ENCODE measurements at places on chromosomes 12 and 14.
A peak's percentile ranks its signal among the peaks of the same experiment; 100 is the strongest.

DNA sequence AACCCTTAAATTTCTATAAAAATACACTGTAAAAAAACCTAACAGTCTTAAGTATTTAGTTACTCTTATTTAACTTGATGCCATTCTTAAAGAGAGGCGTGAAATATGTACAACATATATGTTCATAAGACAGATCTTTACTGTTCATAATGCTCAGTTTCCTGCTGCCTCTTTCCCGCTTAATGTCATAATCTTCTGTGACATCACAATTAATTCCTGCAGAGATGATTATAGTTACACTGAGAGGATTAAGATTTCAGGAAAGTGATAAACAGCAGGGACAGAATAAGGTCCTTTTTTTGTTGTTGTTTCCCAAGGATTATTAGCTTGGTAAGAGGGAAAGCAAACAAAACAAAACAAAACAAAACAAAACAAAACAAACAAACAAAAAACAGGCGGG, 801.4 kb downstream of the FLRT2 start:
- no peak for DNase-seq

GRCh38 chr14:70027785-70028428, 148.7 kb downstream of the SMOC1 start:
- DNase-seq: no peak

DNA sequence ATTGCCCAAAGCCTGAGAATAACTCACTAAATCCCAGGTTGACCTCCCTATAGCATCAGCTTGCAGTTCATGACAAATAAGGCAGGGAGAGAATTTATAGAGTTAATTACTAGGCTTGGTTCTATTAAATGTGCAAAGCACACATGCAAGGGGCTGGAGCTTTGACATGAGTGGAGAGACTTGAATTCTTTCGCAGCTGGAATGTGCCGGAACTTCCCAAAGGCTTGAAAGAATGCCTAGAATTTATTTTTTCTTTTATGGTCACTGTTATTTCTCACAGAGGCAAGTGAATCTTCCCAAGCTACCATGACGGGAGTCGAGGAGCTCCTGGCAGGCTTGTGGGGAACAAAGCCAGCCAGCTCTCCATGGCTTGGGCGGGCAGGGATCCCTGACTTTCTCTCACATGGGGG, 95.5 kb upstream of the USP44 start:
- DNase-seq: peak; percentile 70

- peak; percentile 99 for DNase-seq
Measured at GRCh38 chr14:64540208-64541202, at the start of gene HSPA2. Gene HSPA2 (plus strand): TSS chr14:64540741. CDS start chr14:64540850, 109 bp downstream.

- no peak for DNase-seq
Measured at GRCh38 chr12:50546441-50547318, 41.9 kb downstream of the DIP2B start.

GRCh38 chr12:117098361-117099217, 627 bp downstream of the TESC start:
- DNase-seq: no peak

- no peak for DNase-seq
Measured at GRCh38 chr12:63934936-63935335, 90.4 kb downstream of the SRGAP1 start.

DNA sequence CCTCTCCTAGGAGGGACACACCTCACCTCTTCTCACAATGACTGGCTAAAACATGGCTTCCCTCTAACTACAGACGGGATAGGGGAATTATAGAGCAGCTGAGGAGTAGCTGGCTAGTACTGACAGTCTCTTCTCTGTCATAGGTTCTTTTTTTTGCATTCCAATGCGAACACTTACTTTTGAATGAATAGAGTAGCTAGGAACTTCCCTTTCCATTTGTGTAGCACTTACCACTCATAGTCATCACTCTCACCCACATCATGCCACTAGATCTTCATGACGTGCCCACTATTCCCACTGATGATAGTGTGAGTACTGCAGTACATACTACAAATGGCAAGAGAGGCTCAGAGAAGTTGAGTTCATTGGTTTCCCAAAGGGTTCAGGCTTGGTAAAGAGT, 143.9 kb upstream of the HIF1A start:
- no peak for DNase-seq

- peak; percentile 56 for DNase-seq
Measured at GRCh38 chr14:21068521-21069387, 1.4 kb upstream of the ARHGEF40 start.

DNA sequence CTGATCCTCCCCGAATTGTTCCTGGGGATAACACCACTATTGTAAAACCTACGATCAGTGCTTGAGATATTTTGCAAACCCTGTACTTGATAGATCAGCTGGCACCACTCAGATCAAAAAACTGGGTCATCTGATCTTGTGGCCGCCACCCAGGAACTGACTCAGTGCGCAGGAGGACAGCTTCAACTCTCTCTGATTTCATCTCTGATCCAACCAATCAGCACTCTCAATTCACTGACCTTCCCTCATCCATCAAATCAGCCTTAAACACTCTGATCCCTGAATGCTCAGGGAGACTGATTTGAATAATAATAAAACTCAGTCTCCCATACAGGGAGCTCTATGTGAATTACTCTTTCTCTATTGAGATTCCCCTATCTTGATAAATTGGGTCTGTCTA, 4.2 kb upstream of the XPOT start:
- no peak for DNase-seq

DNA sequence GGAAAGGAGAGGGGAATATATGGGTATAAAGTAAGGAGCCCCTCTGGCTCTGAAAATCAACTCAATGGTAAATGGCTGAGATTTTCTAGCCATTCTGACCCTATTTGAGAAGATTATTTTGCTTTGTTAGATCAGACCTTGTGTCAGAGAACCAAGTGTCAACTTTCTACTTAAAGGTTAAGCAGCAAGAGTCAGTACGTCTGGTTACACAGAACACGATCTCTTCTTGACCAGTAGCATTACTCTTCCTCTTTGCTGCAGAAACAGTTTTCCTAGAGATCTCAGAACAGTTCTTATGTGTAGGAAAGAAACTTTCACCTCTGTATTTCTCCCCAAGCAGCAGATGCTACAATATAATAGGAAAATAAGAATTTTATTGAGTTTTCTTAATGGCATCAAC, 47.4 kb upstream of the BTG1 start:
- no peak for DNase-seq

- peak; percentile 1 for DNase-seq
Measured at GRCh38 chr14:36905272-36905888, 243.7 kb downstream of the PAX9 start.

DNA sequence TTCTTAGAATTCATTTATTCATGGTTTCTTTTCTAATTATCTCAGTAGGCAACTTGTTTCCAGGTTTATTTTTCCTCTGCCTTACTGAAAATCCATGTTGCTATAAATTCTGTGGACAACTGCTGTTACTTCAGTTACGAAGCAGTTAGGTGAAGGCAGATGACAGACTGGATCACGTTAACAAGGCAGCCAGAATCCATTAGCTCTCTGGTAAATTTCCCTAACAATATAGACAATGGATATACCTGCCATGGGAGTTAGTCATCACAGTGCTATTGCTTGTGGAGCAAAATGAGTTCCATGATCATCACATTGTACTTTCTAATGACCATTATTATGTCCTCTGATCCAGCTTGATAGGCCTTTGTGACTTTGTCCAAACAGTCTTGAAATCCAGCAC, 291.5 kb downstream of the NELL2 start:
- DNase-seq: no peak

DNA sequence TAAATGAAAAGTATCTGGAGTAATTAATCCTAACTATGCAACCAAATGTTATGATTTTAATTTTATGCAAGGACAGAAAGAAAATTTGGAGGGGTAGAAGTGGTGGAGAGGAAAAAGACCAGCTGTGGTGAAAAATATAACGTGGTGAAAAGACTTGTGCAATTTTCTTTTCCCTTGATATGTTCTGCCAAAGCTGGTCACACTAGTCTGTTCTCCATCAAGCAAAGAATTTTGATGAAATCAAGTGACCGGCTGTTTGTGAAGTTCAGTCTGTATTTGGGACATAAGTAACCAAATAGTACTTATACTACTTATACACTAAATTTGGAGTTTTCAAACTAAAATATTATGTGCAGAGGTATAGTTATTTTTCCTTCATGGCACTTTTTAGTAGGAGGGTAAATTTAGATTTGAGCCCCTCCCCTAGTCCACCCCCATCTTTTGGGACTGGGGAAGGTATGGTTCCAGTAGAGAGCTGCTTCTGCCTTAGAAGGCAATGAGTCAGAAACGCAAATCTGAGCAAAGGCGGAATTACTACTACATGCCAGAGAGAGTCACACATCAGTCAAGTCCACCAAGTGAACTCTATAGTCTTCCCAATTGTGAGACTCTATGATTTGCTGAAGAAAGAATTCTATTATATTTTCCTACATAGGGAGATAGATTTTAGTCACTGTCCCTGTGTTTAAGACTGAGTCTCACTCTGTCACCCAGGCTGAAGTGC, 229.7 kb downstream of the SLC25A21 start:
- no peak for DNase-seq

- DNase-seq: no peak
Measured at GRCh38 chr14:57962325-57963035, 96.6 kb upstream of the SLC35F4 start.

- DNase-seq: peak; percentile 42
Measured at GRCh38 chr14:71319666-71320065, 412.4 kb downstream of the PCNX1 start.

DNA sequence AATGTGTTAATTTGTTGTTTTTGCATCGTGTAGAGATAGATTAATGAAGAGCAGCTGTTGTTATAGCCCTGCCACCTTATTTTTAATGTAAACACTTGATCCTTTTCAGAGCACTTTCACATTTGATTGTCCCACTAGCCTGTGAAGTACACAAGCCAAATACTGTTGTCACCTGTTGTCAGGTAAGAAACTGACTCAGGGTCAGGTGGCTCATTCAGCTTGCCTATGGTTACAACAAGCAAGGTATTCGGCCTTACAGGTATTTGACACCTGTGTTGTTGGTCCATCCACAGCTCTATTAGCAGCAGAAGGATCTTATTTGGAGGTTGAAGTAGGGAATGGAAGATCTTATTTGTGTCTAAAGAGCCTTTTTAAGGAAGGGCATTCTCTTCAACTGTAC, 108.9 kb downstream of the GPR135 start:
- no peak for DNase-seq

GRCh38 chr14:95199298-95199983, 42.1 kb upstream of the DICER1 start:
- no peak for DNase-seq

DNA sequence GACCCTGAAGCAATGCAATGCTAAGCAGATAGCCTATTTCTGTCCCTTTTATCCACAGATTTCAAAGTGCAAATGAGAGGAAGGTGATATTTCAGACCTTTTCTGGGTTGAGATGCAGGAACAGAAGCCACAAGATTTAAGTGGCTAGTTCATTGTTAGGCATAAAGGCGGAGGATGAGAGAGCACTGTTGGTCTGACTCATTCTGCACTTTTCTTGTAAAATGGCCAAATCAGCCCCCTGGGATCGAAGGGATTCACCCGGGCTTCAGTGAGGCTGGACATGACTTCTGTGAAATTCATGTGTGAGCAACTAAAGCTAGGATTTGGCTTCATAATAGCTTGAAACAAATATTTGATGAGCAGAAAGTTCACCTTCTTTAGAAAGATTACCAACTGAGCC, 101.9 kb upstream of the OVCH1 start:
- DNase-seq: no peak

DNA sequence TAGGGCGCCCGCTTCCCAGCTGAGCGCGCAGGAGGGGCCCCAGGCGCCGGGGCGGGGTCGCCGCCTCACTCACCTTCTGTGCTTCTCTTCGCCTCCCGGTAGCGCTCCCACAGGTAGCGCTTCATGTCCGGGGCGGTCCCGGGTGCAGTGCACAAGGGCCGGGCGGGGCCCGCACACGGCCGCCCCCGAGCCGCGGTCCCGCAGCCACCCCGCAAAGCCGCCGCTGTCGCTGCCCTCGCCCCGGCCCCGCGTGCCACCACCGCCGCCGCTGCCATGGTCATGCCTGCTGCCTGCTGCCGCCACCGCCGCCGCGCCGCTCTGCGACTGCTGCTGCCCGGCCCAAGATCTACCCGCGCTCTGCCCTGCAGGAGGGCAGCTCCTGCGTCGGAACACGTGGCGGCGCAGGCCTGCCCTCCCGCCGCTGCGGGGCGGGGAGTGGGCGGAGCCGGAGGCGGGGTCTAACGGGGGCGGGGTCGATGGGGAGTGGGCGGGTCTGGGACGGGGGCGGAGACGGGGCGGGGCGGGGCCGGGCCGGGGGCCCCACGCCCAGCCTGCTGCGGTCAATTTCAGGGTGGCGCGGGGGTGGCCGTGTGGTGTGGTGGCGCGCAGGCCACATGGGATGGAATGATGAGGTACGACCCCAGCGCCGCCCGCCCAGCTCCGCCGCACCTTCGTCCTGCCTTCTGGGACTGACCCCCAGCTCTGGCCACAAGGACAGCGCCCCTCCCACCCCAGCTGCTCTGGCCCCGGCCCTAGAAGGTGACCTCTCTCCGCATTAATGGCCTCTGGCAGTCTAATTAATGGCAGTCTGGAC, at the start of gene NT5DC3:
Gene NT5DC3, minus strand, starts transcription at position 359 of the 814 bp plus-strand sequence. Its CDS starts 78 bp downstream, at position 281.
- peak; percentile 67 for DNase-seq

GRCh38 chr12:107663277-107663676, 22.3 kb upstream of the PWP1 start:
- no peak for DNase-seq

- DNase-seq: peak; percentile 34
Measured at GRCh38 chr12:70646850-70647249, 9.6 kb upstream of the PTPRB start.

- no peak for DNase-seq
Measured at GRCh38 chr12:106915635-106916026, 40.1 kb upstream of the TMEM263 start.

- no peak for DNase-seq
Measured at GRCh38 chr14:79639613-79640012, 571.7 kb downstream of the DIO2 start.

GRCh38 chr12:117091758-117092510, 7.3 kb downstream of the TESC start:
- no peak for DNase-seq

GRCh38 chr12:109600481-109600880, 26.9 kb downstream of the MVK start:
- DNase-seq: no peak

DNA sequence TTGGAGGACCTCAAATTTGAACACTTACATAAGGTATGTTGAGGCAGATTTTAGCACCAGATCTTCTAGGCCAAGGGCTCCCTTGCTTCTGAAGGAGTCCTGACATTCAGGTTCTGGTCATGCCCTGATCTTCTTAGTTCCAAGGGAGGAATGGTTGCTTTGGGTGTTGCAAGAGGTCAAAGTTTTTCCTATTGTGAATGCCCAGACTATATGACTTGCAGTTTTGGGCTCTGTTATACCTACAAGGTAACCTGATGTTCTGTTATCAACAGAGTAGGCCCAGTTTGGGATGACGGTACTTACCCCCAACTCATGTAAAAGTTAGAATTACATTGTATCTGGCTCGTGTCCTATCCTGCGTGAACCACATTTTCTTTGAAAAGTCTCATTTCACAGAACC, 69.1 kb upstream of the COCH start:
- no peak for DNase-seq

GRCh38 chr14:80477388-80478160, 266.3 kb upstream of the DIO2 start:
- no peak for DNase-seq

GRCh38 chr12:13474381-13474780, 277.9 kb downstream of the EMP1 start:
- no peak for DNase-seq
